ENCODE measurements at places on chromosomes 2 and 18. TPM values are rescaled to one million over a fixed set of nuclear protein-coding genes. Genes with fewer than 3 reads are reported as not detected.

Gene CMPK2
- 0.41 TPM for polyA plus RNA-seq

GRCh38 chr2:60280238-60280637 is 273.2 kb downstream of the BCL11A start:
- no peak for DNase-seq

- DNase-seq = no peak
These were observed 47.8 kb downstream of the HNMT start for GRCh38 chr2:138012082-138012481.

DNA sequence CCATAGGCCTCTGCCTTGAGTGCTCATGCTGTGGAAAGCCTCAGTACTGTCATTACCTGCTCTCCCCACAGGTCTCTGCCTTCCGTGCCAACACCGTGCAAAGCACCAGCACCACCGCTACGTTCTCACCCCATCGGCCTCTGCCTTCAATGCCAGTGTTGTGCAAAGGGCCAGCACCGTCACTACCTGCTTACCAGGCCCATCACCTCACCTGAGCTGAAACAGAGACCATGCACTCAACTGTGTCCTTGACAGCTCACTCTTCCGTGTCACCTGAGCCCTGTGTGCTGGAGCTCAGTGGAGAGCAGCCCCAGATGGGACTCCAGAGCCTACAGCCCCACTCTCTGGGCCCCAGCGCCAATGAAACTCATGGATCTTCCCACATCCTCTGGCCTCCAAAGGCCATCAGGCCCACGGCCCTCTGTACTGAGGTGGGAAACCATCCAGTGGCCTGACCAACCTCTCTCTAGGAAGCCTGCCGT is 62.7 kb downstream of the ZNF516 start:
- DNase-seq = no peak

- no peak for DNase-seq
These were observed 29.9 kb downstream of the HPCAL1 start for GRCh38 chr2:10332402-10333246.

Gene ITPRIPL1
- not detected for polyA plus RNA-seq

Gene CCDC141
- not detected for polyA plus RNA-seq

DNA sequence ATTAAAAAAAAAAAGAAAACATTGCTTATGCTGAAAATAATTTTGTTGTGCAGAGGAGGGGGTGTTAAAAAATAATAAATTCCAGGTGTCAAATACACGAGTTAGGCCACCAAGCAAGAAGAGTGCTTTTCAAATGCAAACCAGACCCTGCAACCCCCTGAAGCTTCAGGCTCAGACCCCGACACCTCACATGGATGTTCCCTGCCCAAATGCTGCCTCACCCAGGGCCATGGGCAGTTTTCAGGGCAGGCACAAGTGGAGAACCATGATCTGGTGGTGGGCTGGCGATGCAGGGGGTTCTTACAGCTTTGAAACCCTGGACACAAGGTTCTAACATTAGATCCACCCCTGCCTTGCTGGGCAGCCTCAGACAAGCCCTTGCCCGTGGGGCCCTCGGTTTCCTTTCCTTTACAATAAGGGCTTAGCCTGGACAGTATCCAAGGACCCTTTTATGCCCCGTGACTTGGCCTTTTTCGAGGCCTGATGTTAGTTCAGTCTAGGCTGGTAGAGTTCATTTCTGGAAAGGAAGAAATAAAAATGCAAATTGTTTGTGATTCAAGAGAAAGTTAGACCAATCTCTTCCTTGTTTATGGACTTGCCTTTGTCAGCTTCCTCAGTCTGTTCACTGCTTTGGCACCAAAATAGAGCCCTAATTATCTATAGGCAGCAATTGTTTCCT is 168.7 kb downstream of the DDX1 start:
- no peak for DNase-seq

DNA sequence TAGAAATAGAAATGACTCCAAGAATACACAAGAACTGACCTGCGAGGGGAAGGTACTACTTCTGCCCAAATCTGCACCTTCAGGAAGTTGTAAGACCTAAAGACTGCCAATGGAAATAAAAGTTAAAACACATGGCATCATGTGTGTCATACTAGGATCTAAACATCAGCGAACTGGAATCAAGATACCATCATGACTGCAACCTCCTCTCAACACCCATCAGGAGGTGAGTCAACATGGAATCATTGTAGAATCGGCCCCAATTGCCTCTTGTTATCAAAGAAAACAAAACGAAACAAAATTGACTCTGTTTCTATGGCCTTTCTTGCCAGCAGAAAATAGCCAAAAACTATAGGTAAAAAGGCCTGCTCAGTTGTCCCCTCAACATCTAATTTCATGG is 15.1 kb downstream of the RDH14 start:
- DNase-seq = no peak

Gene TNFAIP6
- polyA plus RNA-seq = 4.1 TPM

GRCh38 chr18:48820483-48821250 is 130.1 kb downstream of the SMAD7 start:
- DNase-seq = no peak

GRCh38 chr2:118878531-118879149 is 31.2 kb upstream of the EN1 start:
- DNase-seq = no peak

DNA sequence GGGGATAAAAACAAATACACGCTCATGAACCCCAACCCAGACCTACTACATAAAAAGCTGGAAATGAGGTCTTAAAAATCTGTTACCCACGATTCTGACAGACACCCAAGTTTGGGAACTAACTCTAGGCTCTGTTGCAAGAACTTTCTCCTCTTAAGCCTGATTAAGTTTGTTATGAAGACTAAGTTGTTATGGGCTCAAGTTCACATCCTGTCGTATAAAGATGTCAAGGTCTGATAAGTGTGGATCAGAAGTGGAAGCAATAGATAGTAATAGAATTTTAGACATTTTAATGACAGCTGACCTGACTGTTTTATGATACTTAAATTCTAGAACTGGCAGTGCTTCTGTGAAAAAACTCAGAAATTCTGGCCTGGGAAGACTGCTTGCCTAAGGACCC is 43.2 kb downstream of the LPIN2 start:
- DNase-seq = no peak

- DNase-seq = no peak
These were observed 89.2 kb downstream of the DOCK10 start for GRCh38 chr2:224952936-224953657.

GRCh38 chr2:180324182-180324581 is 317.1 kb upstream of the CWC22 start:
- DNase-seq = no peak

DNA sequence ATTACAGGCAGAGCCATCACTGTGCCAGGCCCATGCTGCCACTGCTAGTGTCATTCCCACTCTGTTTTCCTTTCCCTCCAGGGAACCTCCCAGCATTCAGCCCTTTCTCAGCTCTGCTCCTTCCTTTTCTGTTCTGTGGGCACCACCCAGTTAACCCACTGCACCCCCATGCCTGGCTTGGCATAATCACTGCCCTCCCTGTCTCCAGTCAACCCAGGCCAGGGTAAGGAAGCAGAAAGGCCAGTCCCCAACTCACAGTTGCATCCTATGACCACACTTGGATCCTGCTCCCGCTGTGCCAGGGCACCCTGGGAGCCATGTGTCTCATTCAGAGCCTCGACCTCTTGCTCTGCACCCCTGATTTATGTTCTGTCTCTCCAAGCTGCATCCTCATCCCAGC is 32.2 kb downstream of the DPYSL5 start:
- DNase-seq = no peak

DNA sequence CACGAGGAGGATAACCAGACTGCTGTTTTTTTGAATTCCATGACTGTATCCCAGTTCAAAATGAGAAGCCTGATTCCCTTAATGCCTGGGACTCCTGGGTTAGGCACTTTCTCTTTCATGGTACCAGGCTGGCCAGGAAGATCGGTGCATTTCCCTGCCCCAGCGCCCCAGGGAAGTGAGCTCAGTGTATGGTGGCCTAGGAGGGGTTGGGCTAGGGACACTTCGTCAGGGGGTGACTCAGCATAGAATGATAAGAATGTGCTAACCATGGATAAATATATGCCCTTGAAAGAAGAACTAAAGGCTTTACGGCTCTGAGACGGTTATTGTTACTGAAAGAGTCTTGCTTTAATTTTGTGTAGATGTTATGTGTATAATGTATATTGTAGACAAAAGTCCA is 27.5 kb upstream of the FAM237A start:
- DNase-seq = peak; percentile 79

Gene EFR3B
- 12.5 TPM for polyA plus RNA-seq

DNA sequence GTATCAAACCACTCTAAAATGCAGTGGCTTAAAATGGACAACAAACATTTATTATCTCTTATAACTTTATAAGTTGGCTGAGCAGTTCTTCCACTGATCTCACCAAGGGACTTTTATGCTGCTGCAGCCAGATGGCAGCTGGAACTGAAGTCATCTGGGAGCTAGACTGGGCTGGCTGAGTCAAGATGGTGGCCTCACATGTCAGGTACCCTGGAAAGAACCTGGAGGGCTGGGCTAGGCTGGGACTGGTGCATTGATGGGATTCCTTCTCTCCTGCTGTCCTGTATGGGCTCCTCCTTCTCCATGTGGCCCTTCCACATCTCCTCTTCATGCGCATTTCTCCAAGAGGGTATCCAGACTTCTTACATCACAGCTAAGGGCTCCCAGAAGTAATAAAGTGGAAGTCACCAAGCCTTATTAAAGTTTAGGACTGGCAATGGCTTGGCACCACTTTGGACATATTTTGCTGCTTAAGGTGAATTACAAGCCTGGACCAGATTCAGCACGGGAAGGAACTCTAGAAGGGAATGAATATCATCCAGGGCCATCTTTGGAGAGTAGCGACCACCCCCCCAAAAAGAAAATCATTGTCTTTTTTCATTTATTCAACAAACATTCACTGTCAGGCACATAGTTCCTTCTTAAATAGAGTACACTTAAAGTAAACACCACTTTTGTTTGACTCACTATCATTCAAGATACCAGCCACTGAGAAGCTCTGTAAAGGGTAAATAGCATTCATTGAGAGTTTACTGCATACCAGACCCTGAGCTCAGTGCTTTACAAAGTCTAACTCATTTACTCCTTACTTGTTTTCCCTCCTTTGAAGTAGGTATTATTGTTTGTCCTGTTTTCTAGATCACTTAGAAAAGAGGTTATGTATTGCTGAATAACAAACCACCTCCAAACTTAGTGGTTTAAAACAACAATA is 138.0 kb downstream of the ZFP36L2 start:
- no peak for DNase-seq

Gene PAX8
- 1.5 TPM for polyA plus RNA-seq

- DNase-seq = no peak
These were observed 95.7 kb upstream of the LINC00305 start for GRCh38 chr18:64244571-64244970.

- DNase-seq = no peak
These were observed 93.9 kb downstream of the KLF7 start for GRCh38 chr2:207071820-207072219.

GRCh38 chr2:201116959-201117734 is 1.2 kb downstream of the CFLAR start:
- DNase-seq = peak; percentile 49

Gene MBD2
- polyA plus RNA-seq = 37.2 TPM

- no peak for DNase-seq
These were observed 27.8 kb downstream of the CRACDL start for GRCh38 chr2:98907966-98908905.

Gene INPP5D
- 0.53 TPM for polyA plus RNA-seq

Gene MC5R
- polyA plus RNA-seq = not detected

DNA sequence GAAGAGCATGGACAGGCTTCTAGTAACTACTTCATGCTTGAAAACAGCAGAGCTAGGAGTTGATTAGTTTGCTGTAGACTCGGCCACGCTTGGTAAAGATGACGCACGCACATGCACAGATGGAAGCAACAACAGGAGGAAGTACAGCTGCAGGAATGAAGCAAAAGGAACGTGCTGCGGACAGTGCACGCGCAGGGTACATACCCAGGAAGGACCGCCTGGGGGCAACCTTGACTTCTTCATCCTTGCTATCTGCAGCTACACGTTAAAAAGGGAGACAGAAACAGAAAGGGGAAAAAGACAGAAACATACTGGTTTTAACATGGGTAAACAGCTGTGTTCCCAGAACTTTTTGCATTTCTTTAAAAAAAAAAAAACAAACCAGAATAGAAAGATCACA is 17.7 kb downstream of the SLC66A2 start:
- no peak for DNase-seq

- DNase-seq = peak; percentile 51
These were observed 77.0 kb upstream of the CNGA3 start for GRCh38 chr2:98269274-98269673.

GRCh38 chr2:20157193-20157891 is 67.6 kb downstream of the SDC1 start:
- no peak for DNase-seq

Gene VAMP8
- polyA plus RNA-seq = 22.4 TPM

Gene RALBP1
- polyA plus RNA-seq = 32.9 TPM

DNA sequence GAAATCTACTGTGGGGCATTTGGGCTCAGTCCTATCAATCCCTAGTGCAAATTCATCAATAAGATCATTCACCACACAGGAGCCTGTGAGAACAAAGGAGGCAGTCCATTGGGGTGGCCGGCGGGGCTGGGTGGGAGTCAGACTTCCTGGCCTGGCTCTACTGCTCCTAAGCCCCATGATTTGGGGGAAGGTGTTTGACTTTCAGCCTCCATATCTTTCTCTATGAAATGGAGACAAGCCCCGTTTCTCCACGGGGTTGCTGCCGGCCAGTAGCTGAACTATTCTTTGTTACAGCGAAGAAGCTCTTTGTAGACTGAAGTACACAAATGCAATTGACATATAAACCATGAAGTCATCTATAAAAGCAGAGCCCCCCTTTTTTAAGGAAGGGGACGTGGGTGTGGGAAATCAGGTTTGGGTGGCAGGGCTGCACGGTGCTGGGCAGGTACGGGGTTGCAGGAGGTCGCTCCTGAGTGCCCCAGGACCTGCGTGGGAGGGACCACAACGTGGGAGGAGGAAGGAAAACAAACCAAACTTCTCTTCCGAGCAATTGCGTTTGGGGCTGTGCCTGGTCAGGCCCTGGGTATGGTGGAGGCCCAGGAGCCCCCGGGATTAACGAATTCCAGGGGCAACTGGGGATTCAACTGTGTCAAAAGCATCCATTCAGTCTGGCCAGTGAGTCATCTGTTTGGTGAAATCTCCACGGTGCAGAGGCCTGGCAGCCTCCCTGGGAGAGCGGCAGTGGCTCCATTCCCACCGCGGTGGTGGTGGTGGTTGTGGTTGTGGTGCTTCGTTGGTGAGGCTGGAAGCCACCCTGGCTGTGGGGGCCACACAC is 18.2 kb downstream of the FBLN7 start:
- no peak for DNase-seq

DNA sequence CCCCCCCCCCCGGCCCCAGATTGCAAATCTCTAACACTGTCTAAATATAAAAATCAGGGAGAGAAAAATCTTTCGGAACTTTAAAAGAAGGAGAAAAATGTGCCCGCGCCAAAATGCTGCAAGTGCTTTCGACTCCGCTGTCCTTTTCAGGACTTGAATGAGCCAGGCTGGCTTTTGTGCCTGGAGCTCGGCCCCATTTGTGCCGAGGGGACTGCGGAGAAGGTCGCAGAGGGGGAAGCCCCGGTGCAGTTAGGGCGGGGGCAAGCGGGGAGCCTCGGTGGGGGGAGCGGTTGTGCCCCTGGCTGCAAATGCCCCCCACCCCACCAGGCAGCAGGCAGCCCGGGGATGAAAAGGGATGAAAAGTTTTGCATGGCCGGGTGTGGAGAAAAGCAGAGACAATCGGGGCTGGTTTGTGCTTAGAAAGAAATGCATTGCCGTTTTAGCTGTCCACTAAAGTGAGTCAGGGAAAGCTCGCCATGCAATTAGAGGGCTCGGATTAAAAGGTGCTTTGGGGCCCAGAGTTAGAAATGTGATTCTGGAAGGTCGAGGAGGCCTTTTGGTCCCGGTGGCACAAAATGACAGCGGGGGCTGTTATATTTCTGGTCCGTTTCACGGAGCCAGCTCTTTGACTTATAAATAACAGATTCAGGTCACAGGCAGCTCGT is 1.6 kb downstream of the INHBB start:
- DNase-seq = no peak

Data from A549 (cell line).